ENCODE measurements at places on chromosomes 5 and 9. TPM values are rescaled to one million over a fixed set of nuclear protein-coding genes. Genes with fewer than 3 reads are reported as not detected.

GRCh38 chr9:129785866-129786265 is 17.1 kb upstream of the TOR1B start:
- no peak for DNase-seq
- H3K4me3 ChIP-seq = no peak overlapping the region
- H3K27me3 ChIP-seq = no peaks in the 10 kb centered on the region
- no peak overlapping the region for H3K27ac ChIP-seq
- no peaks in the 10 kb centered on the region for H3K4me1 ChIP-seq

GRCh38 chr9:115715666-115716065 is 437.9 kb upstream of the PAPPA start:
- no peaks in the 10 kb centered on the region for H3K27me3 ChIP-seq
- no peak overlapping the region for H3K27ac ChIP-seq
- H3K4me3 ChIP-seq = no peak overlapping the region
- H3K4me1 ChIP-seq = no peaks in the 10 kb centered on the region
- no peaks in the 10 kb centered on the region for H3K36me3 ChIP-seq

DNA sequence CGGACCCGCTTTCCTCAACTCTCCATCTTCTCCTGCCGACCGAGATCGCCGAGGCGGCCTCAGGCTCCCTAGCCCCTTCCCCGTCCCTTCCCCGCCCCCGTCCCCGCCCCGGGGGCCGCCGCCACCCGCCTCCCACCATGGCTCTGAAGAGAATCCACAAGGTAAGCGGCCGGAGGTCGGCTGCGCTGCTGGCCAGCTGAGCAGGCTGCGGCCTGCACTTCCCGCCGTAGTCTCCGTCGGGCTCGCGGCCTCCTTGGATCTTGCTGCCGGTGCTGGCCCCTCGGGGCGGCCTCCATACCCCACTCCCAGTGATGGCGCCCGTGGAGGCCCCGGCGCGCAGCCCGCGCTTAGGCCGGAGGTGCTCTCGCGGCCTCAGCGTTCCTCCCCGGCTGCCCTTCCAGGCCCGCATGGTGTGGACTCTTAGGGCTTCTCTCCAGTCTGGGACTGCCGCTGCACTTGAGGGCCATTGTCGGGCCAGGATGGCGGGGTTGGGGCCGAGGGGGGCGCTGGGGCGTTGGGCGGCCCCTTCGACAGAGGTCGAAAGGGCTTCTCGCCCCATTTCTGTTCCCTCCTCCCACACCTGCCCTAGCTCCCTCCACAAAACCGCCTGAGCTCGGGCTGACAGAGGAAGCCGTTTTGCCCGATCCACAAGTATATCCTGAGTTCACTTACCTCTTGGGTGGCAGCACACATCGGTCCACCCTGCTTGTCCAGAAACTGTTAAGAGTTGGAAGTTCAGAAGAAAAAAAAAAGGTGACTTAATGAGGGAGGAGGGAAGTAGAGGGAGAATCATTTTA is 714 bp downstream of the UBE2D2 start:
- DNase-seq = peak; percentile 79
- no peaks in the 10 kb centered on the region for H3K27me3 ChIP-seq
- H3K27ac ChIP-seq = peak overlapping the region; percentile 91
- no peaks in the 10 kb centered on the region for H3K36me3 ChIP-seq
- peaks cover 29% of the 10 kb centered on the region for H3K4me1 ChIP-seq

DNA sequence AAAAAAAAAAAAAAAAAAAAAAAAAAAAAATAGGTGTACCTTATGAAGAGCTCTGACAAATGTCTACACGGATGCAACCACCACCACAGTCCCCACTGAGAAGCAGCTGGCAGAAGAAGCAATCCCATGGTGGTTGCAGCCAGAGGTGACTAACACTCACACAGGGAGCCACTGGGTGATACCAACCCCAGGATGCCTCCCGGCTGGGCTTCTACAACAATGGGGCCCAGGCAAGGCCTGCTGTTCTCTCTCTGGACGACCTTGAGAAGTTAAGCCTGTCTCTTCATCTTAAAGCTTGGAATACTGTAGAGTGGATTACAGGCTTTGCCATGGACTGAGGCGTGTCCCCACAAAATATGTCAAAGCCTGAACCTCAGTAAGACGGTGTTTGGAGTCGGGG is 104.1 kb downstream of the ROR2 start:
- H3K4me1 ChIP-seq = no peaks in the 10 kb centered on the region
- no peak overlapping the region for H3K27ac ChIP-seq
- H3K27me3 ChIP-seq = no peaks in the 10 kb centered on the region
- DNase-seq = no peak
- no peaks in the 10 kb centered on the region for H3K36me3 ChIP-seq
- H3K4me3 ChIP-seq = no peak overlapping the region

DNA sequence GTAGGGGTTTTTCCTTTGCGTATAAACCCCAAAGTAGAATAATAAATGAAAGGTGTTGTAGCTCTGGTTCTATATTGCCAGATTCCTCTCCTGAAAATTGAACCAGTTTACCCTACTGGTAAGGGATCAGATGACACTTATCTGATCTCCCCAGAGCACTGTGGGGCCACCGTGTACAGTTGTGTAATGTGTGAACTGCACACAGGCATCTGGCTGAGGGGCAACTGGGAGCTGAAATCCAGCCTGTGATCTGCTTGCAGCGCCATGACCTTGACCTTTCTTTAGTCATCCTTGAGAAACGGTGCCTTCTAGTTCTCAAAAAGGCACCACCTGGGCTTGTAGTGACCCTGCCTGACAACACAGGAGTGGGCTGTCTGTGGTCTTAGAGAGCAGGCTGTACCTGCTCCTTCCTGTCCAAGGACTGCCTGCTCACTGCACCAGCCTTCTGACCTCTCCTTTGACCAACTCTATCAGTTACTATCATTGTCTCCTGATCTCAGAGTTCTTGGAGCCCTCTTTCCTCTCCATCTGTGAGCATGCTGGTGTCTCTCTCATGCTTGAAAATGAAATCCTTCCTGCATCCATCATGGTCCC is 40.2 kb downstream of the PDE6A start:
- no peaks in the 10 kb centered on the region for H3K36me3 ChIP-seq
- no peaks in the 10 kb centered on the region for H3K4me1 ChIP-seq
- H3K27ac ChIP-seq = no peak overlapping the region

GRCh38 chr9:92108122-92108521 is 7.1 kb downstream of the SPTLC1 start:
- no peak overlapping the region for H3K27ac ChIP-seq
- H3K4me3 ChIP-seq = no peak overlapping the region
- DNase-seq = no peak
- H3K4me1 ChIP-seq = no peaks in the 10 kb centered on the region
- H3K27me3 ChIP-seq = no peaks in the 10 kb centered on the region

The WWC1 gene
- 36.4 TPM for total RNA-seq

- no peak overlapping the region for H3K27ac ChIP-seq
- H3K4me3 ChIP-seq = no peak overlapping the region
- H3K4me1 ChIP-seq = no peaks in the 10 kb centered on the region
- H3K36me3 ChIP-seq = no peaks in the 10 kb centered on the region
- H3K27me3 ChIP-seq = no peaks in the 10 kb centered on the region
Observed at GRCh38 chr5:41835645-41836044, 34.6 kb downstream of the OXCT1 start.

The NMRK1 gene
- 29.8 TPM for total RNA-seq

- H3K36me3 ChIP-seq = no peaks in the 10 kb centered on the region
- no peak overlapping the region for H3K27ac ChIP-seq
- no peaks in the 10 kb centered on the region for H3K4me1 ChIP-seq
- H3K4me3 ChIP-seq = no peak overlapping the region
Observed at GRCh38 chr5:127370631-127371030, 80.0 kb downstream of the MEGF10 start.

- no peaks in the 10 kb centered on the region for H3K36me3 ChIP-seq
- no peak for DNase-seq
- peak overlapping the region; percentile 89 for H3K4me3 ChIP-seq
- no peaks in the 10 kb centered on the region for H3K27me3 ChIP-seq
Observed at GRCh38 chr5:132775476-132775961, 1.5 kb downstream of the SEPTIN8 start.

- no peak overlapping the region for H3K4me3 ChIP-seq
- no peaks in the 10 kb centered on the region for H3K27me3 ChIP-seq
- H3K27ac ChIP-seq = no peak overlapping the region
- H3K36me3 ChIP-seq = no peaks in the 10 kb centered on the region
- no peaks in the 10 kb centered on the region for H3K4me1 ChIP-seq
- no peak for DNase-seq
Observed at GRCh38 chr5:111528056-111528455, 15.7 kb upstream of the STARD4 start.

The C1QTNF3 gene
- 3.0 TPM for total RNA-seq

The CREBRF gene
- total RNA-seq = 8.9 TPM

DNA sequence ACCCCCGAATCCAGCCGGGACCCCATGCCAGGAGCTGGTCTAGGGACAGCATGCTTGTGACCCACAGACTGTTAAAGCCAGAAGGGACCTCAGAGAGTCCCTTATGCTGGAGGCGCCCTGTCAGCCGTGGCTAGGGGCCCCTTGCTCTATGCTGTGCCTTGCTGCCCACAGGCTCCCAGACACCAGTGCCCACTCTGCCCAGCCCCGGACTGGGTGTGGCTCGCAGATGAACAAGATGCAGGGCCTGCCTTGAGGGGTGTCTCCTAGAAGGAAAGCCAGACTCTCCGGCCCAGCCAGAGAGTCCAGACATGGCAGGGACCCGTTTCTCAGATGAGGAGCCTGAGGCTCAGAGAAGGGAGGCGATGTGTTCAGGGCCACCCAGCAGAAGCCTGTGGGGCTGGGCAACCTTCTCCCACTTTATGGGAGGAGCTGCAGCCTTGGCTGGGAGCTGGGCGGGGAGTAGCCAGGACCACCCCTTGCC is 85.7 kb downstream of the LMX1B start:
- no peak overlapping the region for H3K4me3 ChIP-seq
- no peaks in the 10 kb centered on the region for H3K27me3 ChIP-seq
- H3K27ac ChIP-seq = no peak overlapping the region
- DNase-seq = no peak
- no peaks in the 10 kb centered on the region for H3K36me3 ChIP-seq

- no peaks in the 10 kb centered on the region for H3K36me3 ChIP-seq
- no peaks in the 10 kb centered on the region for H3K27me3 ChIP-seq
- H3K4me3 ChIP-seq = no peak overlapping the region
Observed at GRCh38 chr5:160044967-160045366, 36.0 kb downstream of the TTC1 start.

DNA sequence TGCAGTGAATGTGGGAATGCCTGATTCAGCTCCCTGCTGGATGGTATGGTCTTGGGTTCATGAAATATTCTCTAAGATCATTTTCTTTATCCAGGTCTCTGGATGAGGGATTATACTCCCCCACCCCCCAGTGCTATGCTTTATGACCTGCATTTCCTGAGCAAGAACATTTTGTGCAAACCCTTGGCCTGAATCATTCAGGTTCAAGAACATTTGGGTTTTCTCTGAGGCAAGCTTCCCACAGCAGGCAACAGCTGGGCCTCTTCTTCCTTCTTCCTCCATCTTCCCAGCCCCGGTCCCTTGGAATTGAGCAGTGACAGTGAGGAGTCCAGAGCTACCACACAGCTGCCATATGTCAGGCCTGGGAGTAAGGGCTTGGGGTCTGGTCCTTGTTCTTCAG is 58.6 kb upstream of the TNFSF15 start:
- DNase-seq = no peak
- H3K27ac ChIP-seq = no peak overlapping the region
- no peaks in the 10 kb centered on the region for H3K27me3 ChIP-seq
- no peaks in the 10 kb centered on the region for H3K36me3 ChIP-seq

- H3K27me3 ChIP-seq = no peaks in the 10 kb centered on the region
- H3K4me3 ChIP-seq = no peak overlapping the region
- no peaks in the 10 kb centered on the region for H3K36me3 ChIP-seq
- DNase-seq = no peak
- H3K27ac ChIP-seq = no peak overlapping the region
Observed at GRCh38 chr9:127182901-127183746, 60.7 kb upstream of the ANGPTL2 start.

The TICAM2 gene
- 1.6 TPM for total RNA-seq
